ENCODE measurements at places on chromosomes 4 and X.

- no peak for DNase-seq
These were observed 36.9 kb upstream of the MED14 start for GRCh38 chrX:40772290-40772689.

GRCh38 chr4:94127707-94128328 is 79.8 kb upstream of the SMARCAD1 start:
- no peak for DNase-seq

- no peak for DNase-seq
These were observed 134.3 kb upstream of the FGF13 start for GRCh38 chrX:138845786-138846185.

GRCh38 chr4:25588206-25588605 is 67.4 kb upstream of the SLC34A2 start:
- DNase-seq: no peak

GRCh38 chrX:37976153-37976552 is 30.2 kb upstream of the SYTL5 start:
- no peak for DNase-seq

DNA sequence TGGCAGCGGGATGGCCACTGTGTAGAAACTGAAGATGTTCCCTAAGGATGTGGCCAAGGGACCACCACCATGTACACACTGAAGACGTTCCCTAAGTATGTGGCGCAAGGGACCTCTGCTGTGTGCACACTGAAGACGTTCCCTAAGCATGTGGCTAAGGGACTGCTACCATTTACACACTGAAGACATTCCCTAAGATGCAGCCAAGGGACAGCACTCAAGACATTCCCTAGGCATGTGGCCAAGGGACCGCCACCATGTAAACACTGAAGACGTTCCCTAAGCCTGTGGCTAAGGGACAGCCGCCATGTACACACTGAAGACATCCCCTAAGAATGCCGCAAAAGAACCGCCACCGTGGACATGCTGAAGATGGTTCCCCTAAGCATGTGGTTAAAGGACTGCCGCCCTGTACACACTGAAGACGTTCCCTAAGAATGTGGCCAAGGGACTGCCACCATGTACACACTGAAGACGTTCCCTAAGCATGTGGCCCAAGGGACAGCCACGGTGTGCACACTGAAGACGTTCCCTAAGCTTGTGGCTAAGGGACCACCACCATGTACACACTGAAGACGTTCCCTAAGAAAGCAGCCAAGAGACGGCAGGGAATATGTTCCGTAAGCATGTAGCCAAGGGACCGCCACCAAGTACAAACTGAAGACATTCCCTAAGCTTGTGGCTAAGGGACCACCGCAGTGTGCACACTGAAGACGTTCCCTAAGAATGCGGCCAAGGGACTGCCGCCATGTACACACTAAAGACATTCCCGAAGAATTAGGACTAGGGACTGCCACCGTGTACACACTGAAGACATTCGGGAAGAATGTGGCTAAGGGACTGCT is 43.3 kb downstream of the DHRSX start:
- DNase-seq: no peak

GRCh38 chr4:94550352-94550751 is 98.6 kb downstream of the PDLIM5 start:
- no peak for DNase-seq

GRCh38 chr4:38516190-38516589 is 147.8 kb upstream of the KLF3 start:
- DNase-seq: no peak

- DNase-seq: no peak
These were observed 134.1 kb downstream of the ELOVL6 start for GRCh38 chr4:110064295-110064694.

GRCh38 chr4:30535255-30535654 is 184.9 kb upstream of the PCDH7 start:
- DNase-seq: no peak

DNA sequence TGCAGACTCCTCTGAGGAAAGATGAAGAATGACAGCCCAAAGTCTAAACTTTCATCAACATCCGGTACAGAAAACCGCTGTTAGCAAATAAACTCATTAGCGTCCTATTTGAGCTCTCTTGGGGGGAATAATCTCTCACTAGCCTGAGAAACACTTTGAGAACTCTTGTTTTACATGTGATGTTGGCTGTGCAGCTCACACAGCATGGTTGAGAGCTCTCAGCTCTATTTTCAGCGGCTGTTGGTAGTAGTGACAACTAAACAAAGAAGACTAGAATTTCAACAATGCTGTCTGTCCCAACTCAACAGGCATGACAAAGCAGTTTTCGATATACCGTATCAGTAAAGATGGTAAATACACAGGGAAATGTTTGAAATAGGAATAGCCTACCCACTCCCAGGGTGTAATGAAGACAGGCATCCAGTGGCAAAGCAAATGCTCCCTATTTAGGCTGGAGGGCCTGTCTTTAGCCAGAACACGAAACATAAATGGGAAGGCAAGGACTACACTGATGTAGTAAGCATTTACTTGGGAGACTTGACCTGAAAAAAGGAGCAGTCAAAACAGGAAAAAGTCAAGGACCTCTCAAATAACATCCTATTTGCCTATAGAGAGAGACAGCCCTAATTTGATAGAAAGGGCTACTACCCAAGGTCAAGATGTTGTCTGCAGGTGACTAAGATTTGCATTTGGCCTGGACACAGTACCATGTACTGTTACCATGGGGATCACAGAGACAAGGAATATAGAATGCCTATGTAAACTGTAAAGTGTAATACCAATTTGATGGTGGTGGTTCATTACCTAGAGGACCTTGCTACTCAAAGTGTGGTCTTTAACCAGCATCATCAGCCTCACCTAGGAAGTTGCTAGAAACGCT is 60.4 kb downstream of the PPEF2 start:
- DNase-seq: no peak

DNA sequence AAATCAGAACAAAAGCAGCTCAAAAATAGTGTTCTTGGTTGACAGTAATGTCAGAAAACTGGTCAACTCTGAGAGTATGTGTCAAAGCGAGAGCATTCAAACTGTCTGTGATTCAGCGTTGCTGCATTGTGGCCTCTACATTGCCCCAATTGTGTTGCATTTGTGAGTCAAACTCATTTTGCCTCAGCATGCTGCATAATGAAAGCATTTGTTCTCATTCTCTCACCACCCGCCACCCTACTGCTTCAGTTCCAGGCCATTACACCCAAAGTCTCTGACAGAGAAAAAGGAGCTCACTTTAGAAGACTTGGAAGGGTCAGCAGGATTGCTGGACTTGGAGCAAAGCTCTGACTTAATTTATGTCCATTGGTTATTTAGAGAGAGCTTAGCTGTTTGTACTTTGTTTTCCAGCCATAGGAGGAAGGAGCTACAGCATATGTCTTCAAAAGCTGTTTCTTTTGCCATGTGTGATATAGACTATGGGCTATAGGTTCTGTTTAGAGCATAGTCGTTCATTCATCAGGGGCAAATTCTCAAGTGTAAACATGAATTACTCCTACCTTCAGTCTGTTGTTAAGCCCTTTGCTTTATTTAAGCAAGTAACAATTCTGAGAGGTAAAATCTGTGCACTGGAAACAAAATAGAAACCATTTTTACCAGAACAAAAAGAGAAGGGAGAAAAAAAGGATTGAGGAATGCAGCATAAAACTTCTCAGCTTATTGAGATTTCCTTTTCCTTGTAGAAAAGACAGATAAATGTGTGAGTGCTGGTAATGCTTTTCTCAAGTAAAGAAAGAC is 153.4 kb upstream of the ANK2 start:
- DNase-seq: no peak

DNA sequence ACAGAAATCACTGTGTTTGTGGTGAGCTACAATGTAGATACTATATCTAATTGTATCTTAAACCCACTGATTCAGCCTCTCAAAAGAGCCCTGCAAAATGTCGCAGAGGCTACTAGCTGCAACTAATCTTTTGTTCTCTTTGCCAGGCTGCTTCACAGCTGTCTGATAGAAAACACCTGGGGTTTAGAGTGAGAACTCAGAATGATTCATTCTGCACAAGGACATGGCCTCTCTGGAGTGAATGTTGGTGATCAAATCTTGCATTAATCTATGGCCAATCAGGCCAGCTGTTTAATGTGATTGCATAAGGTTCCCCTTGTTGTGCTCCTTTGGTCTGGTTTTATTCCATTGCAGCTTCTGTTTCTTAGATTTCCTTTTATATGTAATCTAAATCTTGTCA is 100.3 kb downstream of the EMCN start:
- DNase-seq: no peak

- no peak for DNase-seq
These were observed 25.1 kb downstream of the TAB3 start for GRCh38 chrX:30863974-30864373.

- no peak for DNase-seq
These were observed 20.0 kb downstream of the ZBTB33 start for GRCh38 chrX:120270567-120270966.

All from endothelial cell (in vitro differentiated cells).